NCI-H510A (cell line): ENCODE measurements at places on chromosomes 5 and 9.

DNA sequence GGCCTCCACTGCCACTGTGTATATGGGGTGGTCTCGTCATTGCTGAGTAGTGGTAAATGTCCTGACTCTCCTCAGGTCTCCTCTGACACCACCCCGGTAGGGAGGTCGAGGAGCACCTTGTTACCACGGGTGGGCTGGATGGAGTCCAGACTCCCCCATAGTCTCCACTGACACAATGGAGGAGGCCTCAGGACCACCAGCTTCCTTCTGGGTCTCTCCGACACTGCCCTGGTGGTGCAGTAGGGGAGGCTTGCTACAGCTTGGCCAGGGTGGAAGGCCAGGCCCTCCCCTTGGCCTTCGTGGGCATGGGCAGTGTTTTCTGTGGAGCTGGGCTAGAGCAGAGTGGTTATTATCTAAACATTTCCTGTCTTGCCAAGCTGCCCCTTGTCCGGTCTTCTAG lies 15.4 kb upstream of the SH3PXD2B start:
- no peak for DNase-seq

DNA sequence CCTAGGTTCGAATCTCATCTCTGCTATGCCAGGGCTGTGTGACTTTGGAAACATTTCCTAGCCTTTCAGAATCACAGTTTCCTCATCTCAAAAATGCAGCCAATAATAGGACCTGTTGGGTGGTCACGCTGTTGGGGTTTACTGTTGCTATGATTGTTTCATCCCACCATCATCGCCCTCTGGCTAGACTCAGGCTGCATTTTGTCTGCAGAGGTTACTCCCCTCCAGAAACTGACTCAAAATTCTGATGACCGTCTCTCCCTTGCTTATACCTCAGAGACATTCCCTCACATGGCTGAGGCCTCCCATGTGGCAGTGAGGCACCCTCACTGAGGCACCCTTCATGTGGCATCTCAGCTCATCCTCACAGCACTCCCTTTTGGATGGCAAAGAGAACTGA lies 61.6 kb downstream of the COL27A1 start:
- DNase-seq, result no peak

GRCh38 chr9:75053869-75054268 lies 25.8 kb upstream of the CARNMT1 start:
- no peak for DNase-seq

DNA sequence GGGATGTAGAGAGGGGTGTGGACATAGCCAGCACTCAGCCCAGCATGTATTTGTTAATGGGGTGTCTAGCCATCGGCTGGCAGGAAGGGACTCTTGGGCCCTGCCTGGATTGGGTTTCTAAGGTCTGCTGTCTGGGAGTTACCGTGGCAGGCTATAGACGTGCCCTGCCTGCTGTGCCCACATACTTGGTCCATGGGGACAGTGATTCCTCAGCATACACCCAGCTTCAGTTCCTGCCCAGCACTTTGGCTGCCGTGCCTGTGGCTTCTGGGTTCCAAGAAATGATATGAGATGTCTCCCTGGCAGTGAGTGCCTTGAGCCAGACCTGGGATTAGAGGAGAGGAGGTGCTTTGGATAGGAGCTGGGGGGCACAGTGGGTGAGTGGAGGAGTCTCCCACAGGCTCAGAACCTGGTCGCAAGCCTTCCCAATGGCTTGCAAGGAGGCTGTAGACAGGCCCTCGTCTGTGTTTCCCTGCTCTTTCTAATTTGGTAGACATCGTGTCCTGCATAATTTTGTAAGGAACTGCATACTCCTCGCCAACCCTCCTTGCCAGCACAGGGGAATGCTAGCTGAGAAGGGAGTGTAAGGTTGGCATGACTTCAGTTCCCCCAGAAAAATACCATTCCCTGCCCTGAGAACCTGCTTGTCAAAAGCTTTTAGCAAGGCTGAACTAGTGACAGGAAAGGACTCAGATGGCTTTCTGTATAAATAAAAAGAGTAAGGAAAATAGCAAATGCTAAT lies 287.9 kb downstream of the ZSWIM6 start:
- no peak for DNase-seq

DNA sequence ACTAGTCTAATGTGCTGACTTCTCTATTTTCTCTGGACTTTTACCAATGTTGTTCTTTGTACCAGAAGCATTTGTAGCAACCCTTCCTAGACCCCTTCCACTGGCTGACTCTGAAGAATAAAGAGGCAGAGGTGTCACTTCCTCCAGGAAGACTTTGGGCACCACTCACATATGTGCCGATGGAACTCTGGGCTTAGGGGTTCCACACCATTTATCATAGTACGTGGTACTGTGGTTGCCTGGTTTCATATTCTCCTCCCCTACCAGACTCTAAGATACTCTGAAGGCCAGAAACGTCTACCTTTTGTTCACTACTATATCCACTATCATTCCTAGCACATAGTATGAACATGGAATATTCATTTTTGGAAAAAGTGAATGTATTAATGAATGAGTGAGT lies 88.0 kb downstream of the BNC2 start:
- DNase-seq, result no peak

GRCh38 chr9:81318571-81318970 lies 370.8 kb downstream of the TLE1 start:
- no peak for DNase-seq

GRCh38 chr5:97412959-97413358 lies 229.9 kb upstream of the RIOK2 start:
- DNase-seq, result no peak

GRCh38 chr9:106620081-106620480 lies 242.9 kb upstream of the ZNF462 start:
- DNase-seq, result no peak

GRCh38 chr9:134532084-134532483 lies 109.5 kb upstream of the COL5A1 start:
- no peak for DNase-seq

DNA sequence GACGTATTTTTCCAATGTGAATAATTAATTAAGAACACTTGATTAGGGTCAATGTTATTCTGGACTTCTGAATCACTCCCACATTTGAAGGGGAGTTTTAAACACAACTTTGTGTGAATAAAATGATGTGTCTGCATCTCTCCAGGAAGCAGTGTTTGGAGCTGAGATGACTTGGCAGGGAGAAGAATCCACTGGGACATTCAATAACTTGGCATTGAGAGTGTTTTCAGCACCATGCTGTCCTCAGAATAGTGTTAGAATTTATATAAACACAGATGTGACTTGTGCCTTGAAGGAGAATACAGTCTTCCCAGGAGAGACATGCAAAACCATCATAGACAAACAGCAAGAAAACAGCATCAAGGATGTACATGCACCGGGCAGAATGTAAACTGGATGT lies 32.7 kb upstream of the KCNMB1 start:
- no peak for DNase-seq

DNA sequence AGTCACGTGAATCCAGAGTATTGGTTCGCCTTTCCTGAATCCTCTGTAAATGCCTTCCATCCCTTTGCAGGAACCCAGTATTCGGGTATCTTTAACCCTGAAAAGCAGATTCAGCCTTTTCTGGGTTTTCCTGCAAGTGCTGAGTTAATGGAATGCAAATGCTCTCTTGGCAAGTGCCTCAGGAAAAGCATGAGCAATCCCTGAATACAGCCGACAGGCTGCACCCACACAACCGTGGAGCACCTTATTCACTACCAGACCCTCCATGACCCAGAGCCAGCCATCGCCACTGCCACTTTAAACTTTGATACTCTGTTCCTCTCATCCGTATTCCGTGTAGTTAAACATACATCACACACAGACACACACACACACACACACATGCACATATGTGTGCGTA lies 54.4 kb downstream of the ZNF622 start:
- DNase-seq, result no peak

- no peak for DNase-seq
These were observed 9.0 kb upstream of the PHF19 start for GRCh38 chr9:120885958-120886357.

DNA sequence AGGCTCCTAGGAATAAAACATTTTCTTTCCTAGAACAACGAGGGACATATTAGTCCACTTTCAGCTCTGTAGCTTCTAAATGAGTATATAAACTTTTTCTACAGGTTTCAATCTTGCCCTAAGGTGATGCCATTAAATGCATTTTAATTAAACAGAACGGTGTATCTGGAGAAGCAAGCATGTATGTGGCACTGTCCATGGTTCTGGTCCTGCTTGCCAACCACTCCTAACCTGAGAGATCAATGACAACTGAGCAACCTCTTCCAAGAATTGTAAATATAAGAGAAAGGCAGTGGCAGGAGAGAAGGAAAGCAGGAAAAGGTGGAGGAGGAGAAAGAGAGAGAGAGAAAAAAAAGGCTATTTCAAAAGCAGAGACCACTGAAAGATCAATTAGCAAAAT lies 95.6 kb upstream of the SPOCK1 start:
- no peak for DNase-seq

GRCh38 chr9:136193891-136194279 lies 11.0 kb downstream of the LHX3 start:
- DNase-seq, result no peak

DNA sequence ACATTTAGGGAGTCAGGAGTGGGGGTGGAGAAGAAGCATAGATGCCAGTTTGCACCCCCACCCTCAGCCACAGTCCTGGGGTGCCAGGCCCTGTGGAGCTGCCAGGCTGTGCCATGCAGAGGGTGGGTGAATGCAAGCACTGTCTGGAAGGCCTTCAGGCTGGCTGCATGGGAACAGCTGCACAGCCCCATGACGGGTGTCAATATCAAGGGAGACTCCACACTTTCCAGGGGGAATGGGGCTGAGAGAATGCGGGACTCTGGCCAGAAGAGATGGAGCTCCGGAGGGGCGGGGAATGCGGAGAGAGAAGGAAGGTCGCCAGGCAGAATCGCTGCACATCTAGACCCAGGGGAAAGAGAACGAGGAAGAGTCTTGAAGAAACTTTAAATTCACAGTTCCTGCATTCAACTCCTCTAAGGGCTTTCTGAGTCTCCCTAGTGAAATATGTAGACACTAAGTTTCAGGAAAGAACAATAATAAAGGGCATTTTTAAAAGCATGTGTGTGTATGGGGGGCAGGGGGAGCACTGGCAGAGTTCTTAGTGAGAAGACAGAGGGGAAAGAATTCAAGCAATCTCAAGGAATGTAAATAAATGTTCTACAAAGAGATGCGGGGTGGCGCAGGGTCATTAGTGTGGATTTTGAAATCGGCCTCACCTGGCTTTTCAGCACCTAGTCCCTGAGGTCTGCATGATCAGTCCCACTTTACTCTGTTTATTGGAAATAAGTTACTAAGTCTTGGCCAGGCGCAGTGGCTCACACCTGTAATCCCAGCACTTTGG lies 59.1 kb downstream of the BOD1 start:
- DNase-seq, result no peak

- DNase-seq, result no peak
These were observed 162.6 kb upstream of the ADAMTS16 start for GRCh38 chr5:4977416-4978110.

DNA sequence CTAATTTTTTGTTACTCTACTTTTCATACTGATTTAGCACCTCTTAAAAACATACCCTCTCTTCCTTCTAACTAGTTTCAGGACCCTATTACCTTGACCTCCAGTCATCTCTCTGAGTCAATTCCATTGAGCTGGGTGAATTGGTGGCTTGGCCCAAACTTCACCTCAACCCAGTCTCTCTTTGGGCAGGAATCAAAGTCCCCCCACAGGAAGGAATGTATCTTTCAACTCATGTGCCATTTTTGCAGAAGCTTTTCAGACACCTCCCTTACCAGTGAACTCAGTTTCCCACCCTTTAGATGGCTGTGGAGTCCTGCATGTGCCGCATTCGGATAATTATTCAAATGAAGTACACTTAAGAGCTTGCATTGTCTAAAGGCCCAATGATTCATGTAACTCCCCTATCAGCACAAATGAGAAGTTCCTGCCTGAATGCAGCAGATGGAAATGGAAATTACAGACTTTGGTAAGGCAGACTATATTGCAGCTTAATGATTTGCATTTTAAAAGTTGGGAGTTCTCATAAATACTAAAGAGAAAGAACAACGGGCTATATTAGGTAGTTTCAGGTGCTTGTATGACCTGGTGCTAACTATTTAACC lies 693.5 kb downstream of the PTPRD start:
- DNase-seq, result no peak

DNA sequence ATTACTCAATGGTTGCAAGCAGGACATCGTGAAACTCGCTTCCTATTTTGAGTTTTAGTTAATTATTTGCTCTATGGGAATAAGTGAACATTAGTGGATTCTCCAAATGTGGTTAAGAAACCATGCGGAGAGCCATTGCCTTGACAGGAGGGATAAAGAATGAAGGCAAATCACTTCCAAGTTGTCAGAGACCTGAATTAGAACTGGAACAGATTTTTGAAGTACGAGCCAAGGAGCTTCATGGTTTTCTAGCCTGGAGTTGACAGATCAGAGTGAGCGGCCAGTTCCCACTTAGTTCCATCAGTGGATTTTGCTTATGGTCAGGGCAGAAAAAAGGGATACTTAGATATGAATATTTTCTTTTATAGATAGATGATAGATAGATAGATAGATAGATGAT lies 171.4 kb upstream of the CDH10 start:
- no peak for DNase-seq

GRCh38 chr5:178130576-178131445 lies at the start of gene RMND5B:
Gene RMND5B (plus strand): TSS chr5:178131014. CDS start chr5:178138120, 7,106 bp downstream.
- DNase-seq, result peak; percentile 69

DNA sequence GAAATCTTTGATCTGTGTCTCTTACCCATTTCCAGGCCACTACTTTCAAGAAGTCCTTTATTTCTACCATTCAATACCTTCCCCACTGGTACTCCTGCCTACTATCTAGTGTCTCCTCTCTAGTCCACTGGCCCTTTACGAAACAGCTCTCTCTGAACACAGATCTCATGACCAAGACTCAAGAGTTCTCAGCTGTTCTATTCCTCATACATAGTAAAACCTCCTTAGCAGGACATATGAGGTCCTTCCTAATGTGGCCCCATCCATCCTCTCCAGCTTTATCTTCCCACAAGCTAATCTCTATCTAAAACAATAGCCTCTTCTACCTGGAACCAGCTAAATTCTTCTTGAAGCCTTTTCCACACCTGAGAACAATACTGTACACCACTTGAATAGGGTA lies 2.6 kb downstream of the TEX10 start:
- DNase-seq, result no peak

DNA sequence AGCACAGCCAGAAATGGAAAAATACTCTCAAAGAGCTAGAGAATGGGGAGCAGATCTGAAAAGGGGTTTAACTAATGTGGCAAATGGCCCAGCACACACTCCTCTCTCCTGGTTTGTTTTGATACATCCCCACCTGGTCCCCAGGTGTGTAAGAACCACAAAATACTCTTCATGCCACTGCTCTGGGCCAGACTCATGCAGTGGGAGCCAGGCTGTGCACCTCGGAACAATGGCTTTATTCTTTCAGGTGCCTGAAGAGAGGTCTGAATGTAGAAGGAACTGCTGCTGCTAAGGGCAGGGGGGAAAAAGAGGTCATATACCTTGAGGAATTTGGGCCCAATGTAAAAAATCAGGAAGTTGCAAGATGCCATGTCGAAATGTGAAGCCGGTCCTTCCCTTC lies 123.9 kb upstream of the ADAMTSL1 start:
- no peak for DNase-seq

- no peak for DNase-seq
These were observed 106.7 kb downstream of the SMIM15 start for GRCh38 chr5:61055434-61056006.
